ENCODE measurements at places on chromosomes 1 and 21. TPM values are rescaled to one million over a fixed set of nuclear protein-coding genes. Genes with fewer than 3 reads are reported as not detected.

SPRR3 gene
- not detected for total RNA-seq

ARMH1 gene
- total RNA-seq, result 0.52 TPM

ZNF648 gene
- under 0.01 TPM for total RNA-seq

CCDC181 gene
- 0.52 TPM for total RNA-seq

TDRD10 gene
- total RNA-seq, result 1.0 TPM

CTXND2 gene
- total RNA-seq, result not detected

TTC39A gene
- 2.1 TPM for total RNA-seq

MYOG gene
- 247 TPM for total RNA-seq

CD244 gene
- total RNA-seq, result 1.6 TPM

RHBG gene
- total RNA-seq, result not detected

AGPAT3 gene
- 16.7 TPM for total RNA-seq

KCNH1 gene
- 0.52 TPM for total RNA-seq
